ENCODE measurements at places on chromosomes 7 and 10. TPM values are rescaled to one million over a fixed set of nuclear protein-coding genes. Genes with fewer than 3 reads are reported as not detected.
A peak's percentile ranks its signal among the peaks of the same experiment; 100 is the strongest.

- no peak for DNase-seq
- H3K27me3 ChIP-seq: no peaks in the 10 kb centered on the region
- no peak overlapping the region for H3K27ac ChIP-seq
- no peaks in the 10 kb centered on the region for H3K4me1 ChIP-seq
- no peak overlapping the region for H3K4me3 ChIP-seq
Observed at GRCh38 chr7:130458257-130458656, 17.4 kb upstream of the CEP41 start.

DNA sequence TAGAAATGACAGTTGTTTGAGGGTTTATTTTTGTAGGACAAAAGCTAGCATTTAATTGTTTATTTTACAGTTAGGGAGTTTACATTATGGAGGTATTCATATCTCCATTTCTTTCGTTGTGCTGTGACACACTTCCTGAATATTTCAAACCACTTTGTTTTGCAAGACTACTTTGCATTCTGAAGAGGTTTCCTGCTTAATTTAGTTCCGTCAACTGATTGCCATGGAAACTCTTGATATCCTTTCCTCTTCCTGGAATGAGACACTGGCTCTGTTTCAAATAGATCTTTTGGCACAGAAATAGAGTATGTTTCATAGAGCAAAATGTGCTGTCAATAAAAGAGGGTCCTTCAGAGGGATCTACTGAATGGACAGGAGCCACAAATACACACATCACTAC is 159.5 kb upstream of the AGR3 start:
- H3K27me3 ChIP-seq: no peaks in the 10 kb centered on the region
- H3K36me3 ChIP-seq: no peaks in the 10 kb centered on the region
- H3K4me1 ChIP-seq: peaks cover 1% of the 10 kb centered on the region
- no peak overlapping the region for H3K4me3 ChIP-seq
- no peak overlapping the region for H3K27ac ChIP-seq

DNA sequence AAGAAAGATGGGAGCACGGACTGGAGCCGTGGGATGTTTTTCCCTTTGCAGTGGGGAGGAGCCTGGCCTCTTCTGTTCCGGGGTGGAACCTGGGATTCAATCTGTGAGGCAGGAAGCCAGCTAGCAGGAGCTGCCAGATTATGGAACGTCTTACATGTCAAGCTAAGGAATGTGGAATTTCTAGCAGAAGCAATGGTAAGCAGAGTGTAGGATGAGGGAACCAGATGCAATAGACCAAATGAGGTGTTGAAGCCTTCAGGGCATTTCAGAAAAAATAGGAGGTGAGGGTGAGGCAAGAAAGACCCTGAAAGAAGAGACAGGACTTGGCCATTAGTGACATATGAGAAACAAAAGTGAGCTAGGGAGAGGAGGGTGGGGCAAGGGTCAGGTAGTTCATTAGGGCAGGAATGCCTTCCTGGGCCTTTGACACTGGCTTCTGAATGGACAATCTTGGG is 105.5 kb downstream of the CHN2 start:
- no peaks in the 10 kb centered on the region for H3K4me1 ChIP-seq
- no peaks in the 10 kb centered on the region for H3K36me3 ChIP-seq
- DNase-seq: no peak
- H3K27ac ChIP-seq: no peak overlapping the region
- H3K27me3 ChIP-seq: no peaks in the 10 kb centered on the region

- H3K27ac ChIP-seq: no peak overlapping the region
- peak; percentile 8 for DNase-seq
- no peak overlapping the region for H3K4me3 ChIP-seq
Observed at GRCh38 chr10:78904196-78904595, 164.6 kb upstream of the ZMIZ1 start.

Gene DPYSL4
- total RNA-seq: 3.6 TPM

Gene TMEM248
- total RNA-seq: 97.1 TPM

Gene C7orf25
- total RNA-seq: 9.1 TPM

Gene MIOS
- total RNA-seq: 25.4 TPM

Gene NANOS1
- total RNA-seq: 0.15 TPM

Gene TMEM176A
- 141 TPM for total RNA-seq

GRCh38 chr7:27139334-27140125 is 4.0 kb downstream of the HOXA5 start:
- no peak overlapping the region for H3K27ac ChIP-seq
- H3K4me1 ChIP-seq: peaks cover 1% of the 10 kb centered on the region
- no peak for DNase-seq
- no peaks in the 10 kb centered on the region for H3K27me3 ChIP-seq

- H3K4me1 ChIP-seq: peaks cover 1% of the 10 kb centered on the region
- no peak overlapping the region for H3K27ac ChIP-seq
- H3K4me3 ChIP-seq: no peak overlapping the region
- H3K27me3 ChIP-seq: no peaks in the 10 kb centered on the region
- DNase-seq: no peak
- H3K36me3 ChIP-seq: no peaks in the 10 kb centered on the region
Observed at GRCh38 chr7:98771941-98772603, 97.7 kb downstream of the TMEM130 start.

DNA sequence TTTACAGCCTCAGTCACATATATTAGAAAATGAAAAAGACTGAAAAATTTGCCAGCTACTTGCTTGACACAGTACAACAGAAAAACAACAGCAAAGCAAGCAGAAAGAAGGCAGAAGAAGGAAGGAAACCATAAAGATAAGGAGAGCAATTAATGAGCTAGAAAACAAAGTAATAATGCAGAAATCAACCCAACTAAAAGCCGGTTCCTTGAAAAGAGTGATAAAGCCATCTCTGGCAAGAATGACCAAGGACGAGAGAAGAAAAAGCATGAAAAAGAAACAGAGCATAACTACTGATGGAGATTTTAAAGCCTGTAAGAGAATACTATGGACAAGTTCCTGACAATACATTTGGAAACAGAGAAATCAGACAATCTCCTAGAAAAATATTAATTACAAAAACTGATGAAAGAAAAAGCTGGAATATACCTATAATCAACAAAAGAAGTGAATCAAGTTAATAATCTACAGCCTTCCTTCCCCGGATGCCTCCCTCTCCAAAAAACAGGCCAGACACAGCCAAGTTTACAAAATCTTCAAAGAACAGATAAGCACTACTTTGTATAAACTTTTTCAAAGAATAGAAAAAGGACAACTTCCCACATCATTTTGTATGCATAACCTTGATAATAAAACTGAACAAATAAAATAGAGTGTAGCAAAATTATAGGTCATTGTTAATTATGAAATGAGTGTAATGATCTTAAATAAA is 204.0 kb downstream of the BAMBI start:
- H3K27ac ChIP-seq: no peak overlapping the region
- peaks cover 8% of the 10 kb centered on the region for H3K4me1 ChIP-seq
- H3K4me3 ChIP-seq: no peak overlapping the region
- no peaks in the 10 kb centered on the region for H3K36me3 ChIP-seq
- DNase-seq: no peak

Gene HHEX
- total RNA-seq: 3.4 TPM

DNA sequence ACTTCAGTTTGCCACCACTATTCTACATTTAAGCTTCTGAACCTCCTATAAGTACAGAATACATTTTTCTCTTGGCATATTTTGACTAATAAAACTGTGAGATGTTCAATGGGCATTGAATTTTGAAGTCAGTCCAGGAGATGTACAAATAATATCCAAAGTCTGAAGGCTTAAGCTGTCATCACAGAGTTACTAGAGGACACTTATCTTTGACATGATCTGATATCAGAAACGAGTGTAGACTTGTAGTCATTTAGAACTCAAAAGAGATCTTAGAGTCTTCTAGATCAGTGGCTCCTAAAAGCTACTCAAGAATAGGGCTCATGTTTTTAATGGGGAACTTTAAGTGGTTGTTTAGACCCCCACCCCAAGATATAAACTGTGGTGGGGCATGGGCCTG is 160.5 kb downstream of the ARID5B start:
- H3K4me1 ChIP-seq: peaks cover 5% of the 10 kb centered on the region
- no peaks in the 10 kb centered on the region for H3K27me3 ChIP-seq
- H3K36me3 ChIP-seq: no peaks in the 10 kb centered on the region
- no peak overlapping the region for H3K27ac ChIP-seq

Gene HECW1
- 2.0 TPM for total RNA-seq

GRCh38 chr7:24576171-24577025 is 3.1 kb downstream of the PALS2 start:
- H3K27me3 ChIP-seq: no peaks in the 10 kb centered on the region
- H3K4me3 ChIP-seq: no peak overlapping the region
- H3K4me1 ChIP-seq: no peaks in the 10 kb centered on the region
- no peak overlapping the region for H3K27ac ChIP-seq
- DNase-seq: no peak
